ENCODE measurements at places on chromosomes 5 and 9.

- DNase-seq: no peak
Observed at GRCh38 chr5:137209232-137209809, 289.8 kb downstream of the SPOCK1 start.

- DNase-seq: no peak
Observed at GRCh38 chr5:80816590-80816989, 143.6 kb upstream of the RASGRF2 start.

DNA sequence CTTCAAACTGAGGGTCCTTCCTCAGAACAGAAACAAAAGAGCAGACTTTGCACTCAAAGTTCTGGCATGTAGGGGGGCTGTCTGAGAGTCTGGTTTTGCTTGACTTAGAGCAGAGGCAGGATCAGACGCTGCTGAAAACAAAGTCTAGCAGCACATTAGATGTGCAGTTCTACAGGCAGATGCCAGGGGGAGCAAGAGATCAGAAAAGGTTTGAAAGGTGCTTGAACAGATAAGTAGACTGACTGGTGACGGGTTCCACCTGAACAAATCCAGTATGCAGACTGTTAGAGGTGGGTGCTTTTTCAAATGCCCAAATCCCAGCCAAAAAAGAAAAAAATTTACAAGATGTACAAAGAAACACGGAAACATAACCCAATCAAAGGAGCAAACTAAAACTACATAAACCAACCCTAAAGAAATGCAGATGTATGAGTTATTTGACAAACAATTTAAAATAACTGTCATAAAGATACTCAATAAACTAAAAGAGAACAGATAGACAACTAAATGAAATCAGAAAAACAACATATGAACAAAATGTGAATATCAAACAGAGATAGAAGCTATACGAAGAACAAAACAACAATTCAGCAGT is 194.7 kb upstream of the FREM1 start:
- DNase-seq: no peak

- no peak for DNase-seq
Observed at GRCh38 chr5:146291421-146292074, 47.1 kb upstream of the POU4F3 start.

DNA sequence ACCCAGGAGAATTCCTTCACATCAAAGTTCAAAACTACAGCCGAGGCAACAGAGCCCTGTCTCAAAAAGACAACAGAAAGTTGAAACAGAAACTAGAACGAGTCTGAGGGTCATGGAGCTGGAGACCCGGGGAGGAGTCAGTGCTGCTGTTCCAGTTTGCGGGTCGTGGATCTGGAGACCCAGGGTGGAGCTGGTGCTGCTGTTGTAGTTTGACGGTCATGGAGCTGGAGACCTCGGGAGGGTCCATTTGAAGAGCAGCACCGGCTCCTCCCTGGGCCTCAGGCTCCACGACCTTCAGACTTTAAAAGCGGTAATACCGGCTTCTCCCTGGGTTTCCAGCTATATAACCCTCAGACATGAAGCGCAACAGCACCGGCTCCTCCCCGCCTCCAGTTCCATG is 13.0 kb upstream of the LCN15 start:
- DNase-seq: no peak

GRCh38 chr5:176491101-176491502 is 42.9 kb downstream of the FAF2 start:
- DNase-seq: no peak

DNA sequence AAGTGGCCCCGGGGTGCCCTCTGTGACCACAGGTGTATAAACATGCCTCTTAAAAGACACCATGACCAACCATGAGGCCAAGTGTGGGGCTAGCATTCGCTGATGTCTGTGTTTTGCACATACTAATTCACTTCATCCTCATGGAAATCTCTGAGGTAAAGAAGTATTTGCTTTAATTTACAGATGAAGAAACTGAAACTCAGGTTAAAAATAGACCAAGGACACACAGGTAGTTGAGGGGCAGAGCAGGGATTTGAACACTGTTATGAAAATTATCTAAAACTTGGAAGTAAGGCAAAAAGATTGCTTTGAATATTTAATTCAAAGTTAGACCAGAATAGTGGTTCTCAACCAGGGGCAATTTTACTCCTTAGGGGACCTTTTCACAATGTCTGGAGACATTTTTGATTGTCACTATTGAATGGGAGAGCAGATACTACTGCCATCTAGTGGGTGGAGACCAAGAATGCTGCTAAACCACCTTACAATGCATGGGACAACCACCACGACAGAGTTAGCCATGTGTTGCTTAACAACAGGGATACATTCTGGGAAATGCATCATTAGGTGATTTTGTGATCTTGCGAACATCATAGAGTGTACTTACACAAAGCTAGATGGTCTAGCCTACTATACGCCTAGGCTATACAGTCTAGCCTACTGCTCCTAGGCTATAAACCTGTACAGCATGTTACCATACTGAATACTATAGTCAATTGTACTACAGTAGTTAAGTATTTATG is 8.0 kb upstream of the FXN start:
- DNase-seq: no peak

- DNase-seq: no peak
Observed at GRCh38 chr5:86030753-86031152, 587.0 kb upstream of the COX7C start.

DNA sequence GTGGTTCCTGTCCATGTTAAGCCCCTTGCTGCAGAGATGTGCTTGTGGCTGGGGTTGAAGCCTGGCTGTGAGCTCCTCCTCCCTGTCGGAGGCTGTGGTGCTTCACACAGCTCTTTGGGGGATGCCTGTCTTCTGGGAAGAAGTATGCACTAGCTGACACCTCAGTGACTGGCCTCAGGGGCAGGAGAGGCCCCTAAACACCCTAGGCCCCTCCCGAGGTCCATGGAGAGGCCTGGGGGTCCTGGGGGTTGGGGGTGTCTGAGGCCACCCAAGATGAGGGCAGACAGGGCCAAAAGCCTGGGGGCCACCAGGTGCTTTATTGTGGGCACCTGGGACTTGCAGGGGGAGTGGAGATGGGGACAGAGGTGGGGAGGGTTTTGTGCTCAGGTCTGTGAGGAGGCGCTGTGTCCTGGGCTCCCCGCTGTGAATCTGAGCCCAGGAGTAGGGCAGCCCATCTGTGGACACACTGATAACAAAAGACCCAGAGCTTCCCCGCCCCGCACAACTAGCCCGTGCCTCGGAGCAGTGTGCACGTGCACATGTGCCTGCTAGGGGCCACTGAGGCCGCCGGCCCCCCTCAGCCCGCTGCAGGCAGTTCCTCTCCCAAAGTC is 92.0 kb downstream of the PHF2 start:
- no peak for DNase-seq
